Stimulated activated CD8-positive, alpha-beta memory T cell treated with anti-CD3 and anti-CD28 coated beads, Interleukin-15, amount 100 ng/mL, for 4 hours (primary cell): ENCODE measurements at places on chromosomes 7 and 10.

DNA sequence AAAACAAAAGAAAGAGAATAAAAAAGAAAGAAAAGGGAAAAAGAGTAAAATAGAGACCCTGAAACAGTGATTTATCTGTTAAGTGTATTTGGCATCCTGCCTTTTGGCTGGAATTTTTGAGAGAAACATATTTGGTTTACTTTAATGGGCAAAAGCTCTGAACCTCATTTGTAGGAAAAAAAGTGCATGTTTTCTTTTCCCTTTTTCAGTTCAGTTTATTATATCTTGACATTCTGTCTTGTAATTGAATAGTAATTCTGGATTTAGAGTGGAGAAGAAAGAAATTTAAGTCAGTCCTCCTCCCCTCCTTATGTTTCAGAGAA lies 69.5 kb downstream of the ARID5B start:
- no peak for DNase-seq

DNA sequence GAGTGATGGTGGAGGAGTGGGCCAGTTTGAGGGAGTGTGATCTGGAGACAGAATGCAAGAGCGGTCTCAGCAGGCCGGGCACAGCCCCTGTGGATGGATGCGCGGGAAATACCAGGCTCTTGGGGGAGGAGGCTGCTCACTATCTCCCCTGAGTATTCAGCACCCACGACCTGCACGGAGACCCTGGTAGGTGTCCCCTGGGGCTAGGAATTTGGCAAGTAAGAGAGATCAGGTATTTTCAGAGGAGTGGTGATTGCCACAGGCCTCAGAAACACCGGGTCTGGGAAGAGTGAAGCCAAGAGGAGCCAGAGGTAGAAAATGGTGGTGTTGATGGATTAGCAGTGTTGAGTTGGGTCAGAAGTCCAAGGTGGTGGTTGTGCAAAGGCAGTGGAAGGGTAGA lies 426.3 kb downstream of the PAXIP1 start:
- no peak for DNase-seq

DNA sequence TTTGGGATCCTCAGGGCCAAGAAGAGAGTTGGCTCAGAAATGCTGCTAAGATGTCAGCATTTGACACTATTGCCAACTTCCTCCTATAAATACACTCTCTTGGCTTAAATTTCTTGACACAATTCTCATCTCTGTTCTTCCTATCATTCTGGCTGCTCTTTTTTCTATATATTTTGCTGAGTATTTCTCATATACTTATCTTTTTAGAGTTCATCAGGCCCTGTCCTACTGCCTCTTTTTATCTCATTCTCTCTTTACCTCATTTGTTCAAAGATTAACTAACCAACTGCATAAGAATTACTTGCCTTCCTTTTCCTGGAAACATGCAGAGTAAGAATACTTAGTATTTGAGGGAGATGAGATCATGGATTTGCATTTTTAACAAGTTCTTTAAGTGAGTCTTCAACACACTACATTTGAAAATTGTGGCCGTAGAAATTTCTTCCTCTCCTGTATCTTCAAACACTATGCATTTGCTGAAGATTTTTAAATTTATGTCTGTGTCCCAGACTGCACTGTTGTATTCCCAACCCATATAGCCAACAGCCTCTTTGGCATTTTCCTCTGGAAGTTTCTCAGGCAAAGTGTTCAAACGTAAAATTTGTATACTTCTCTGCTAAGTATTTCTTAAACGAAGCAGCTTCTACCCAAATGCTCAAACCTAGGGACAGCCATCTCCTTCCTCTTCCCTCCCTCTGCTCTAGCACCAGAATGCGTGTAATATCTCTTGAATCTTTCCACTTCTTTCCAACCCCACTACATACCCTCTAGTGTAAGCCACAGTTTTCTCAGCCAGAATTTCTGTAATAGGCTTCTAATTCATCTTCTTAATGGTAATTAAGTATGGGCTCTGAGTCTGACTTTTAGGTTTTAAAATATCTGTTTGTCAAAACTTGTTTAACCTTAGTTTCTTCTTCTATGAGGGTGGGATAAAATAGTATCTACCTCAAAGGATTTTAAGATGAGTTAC lies 35.5 kb downstream of the ARL4A start:
- no peak for DNase-seq

DNA sequence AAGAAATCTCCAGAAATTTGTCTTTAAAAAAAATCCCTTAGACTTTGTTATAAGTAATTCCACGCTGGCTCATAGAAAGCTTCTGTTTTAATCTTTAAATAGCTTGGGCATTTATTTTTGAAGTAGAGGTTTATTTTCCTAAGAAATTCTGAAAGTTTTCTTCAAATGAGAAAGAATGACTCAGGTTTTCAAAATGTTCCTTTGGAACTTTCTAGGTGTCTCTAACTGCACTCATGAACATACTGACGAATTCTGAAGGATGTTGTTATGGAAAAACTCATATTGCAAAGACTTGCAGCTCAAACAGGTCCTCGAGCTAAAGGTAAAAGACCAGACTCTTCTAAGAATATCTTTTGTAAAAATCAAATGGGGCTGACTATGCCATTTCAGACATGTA lies 10.7 kb downstream of the DGKI start:
- DNase-seq: no peak

GRCh38 chr7:157617401-157617800 lies 280.6 kb downstream of the DNAJB6 start:
- DNase-seq: no peak

DNA sequence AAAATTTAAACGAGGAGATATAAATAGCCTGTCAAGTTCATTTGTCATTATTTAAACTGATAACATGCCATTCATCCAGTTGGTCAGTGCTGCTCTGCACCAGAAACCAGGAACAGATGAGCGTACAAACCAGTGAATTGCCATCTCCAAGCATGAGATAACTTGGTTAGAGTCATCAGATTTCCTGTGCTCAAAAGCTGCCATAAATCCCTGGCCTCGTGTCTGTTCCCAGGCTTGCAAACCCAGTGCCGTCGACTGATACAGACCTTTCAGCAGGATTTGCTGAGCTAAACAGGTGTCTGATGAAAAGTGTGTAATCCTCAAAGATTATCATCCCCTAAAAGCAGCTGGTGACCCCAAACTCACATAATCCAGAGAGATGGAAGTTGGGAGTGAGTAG lies 96.0 kb upstream of the SAMD8 start:
- DNase-seq: no peak

- DNase-seq: no peak
These were observed 26.8 kb upstream of the CALCR start for GRCh38 chr7:93601363-93601762.

- no peak for DNase-seq
These were observed 68.8 kb downstream of the OSBPL3 start for GRCh38 chr7:24911213-24911603.

GRCh38 chr7:70051726-70052125 lies 453.5 kb downstream of the AUTS2 start:
- DNase-seq: no peak

DNA sequence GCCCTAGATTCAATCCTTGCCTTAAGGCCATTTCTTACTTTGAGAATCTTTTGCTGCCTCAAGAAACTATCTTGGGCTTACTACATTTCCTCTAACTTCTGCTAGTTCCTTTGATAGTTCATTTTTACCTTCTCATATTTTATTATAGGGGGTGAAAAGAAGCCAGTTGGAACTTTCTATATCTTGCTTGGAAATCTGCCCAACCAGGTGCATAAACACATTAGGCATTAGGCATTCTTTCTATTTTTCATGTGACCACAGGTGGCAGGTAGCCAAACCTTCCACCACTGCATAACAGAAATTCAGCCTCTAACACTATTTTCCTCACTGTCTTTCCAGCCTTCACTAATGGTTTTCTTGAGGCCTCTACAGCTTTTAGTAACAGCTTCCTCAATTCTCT lies 300.0 kb upstream of the SP8 start:
- DNase-seq: no peak

- DNase-seq: no peak
These were observed 197.2 kb upstream of the SH2B2 start for GRCh38 chr7:102089175-102090098.

- DNase-seq: no peak
These were observed 68.8 kb downstream of the TMEM168 start for GRCh38 chr7:112721366-112721765.

- no peak for DNase-seq
These were observed 118.1 kb downstream of the SEMA3D start for GRCh38 chr7:85068799-85069198.

DNA sequence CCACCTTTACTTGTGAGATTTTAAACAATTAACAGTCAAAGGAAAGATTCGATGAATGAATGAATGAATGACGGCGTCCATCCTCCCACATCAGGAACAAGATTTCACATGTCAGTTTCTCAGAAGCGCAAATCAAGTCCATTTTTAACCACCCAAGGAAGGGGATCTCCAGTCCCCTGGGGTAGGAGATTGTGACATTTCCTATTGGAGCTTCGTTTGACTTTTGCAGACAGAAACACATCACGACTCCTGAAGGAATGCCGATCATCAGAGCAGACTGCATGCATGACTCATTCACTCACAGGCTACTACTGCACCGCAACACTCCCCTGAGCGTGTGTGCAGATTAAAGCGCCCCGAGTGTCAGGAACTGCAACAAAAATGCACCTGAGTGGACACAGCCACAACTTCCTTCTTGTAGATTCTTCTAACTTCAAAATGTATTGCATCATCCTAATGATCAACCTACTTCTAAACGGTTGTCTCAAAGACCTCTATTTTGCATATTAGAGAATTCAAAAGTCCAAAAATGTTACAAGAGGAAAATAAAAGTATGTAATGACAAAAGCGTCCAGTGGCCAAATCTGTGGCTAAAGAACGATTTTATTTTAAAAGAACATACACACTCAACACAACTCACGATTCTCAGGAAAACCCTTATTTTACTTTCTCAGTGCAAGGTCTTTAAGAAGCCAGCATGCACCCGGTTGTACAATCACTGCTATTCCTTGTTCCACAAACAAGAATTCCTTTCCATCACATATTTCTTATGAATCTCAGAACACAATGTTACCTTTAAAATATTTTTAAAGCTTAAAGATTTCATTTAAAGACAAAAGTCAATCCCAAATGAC lies 172.6 kb downstream of the FAM107B start:
- DNase-seq: no peak

DNA sequence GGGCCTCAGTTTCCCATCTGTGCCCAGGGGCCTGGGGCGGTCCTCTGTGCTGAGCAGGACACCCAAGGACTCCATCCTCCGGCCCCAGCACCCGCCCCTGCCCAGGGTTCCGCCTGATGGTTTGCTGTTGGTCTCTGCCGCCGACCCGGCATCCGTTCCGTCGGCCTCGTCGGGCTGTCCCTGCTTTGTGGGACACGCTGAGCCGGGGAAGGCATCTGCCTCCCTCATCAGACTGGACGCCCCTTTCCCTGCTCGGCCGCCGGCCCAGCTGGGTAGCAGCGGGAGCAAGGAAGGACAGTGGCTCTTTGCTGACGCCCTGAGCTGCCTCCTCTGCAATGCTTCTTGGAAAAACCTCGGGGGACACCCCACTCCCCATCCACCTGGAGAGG lies 39.5 kb downstream of the FAM20C start:
- no peak for DNase-seq

DNA sequence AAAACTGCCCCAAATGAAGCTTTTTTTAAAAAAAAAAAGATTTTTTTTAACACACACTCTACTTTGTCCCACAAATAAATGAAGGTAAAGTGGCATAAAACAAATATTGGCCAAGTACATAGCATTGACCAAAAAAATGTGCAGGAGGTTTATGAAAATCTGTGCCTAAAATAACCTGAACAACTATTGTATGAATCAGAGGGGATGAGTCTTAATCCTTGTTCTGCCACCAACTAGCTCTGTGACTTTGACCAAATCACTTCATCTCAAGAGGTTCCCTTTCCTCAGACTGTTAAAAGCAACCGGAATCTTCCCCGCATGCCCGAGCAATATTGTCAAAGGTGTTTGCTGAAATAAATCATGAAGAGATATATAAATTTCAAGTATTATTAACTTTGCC lies 150.4 kb upstream of the NEBL start:
- no peak for DNase-seq

- no peak for DNase-seq
These were observed 29.0 kb downstream of the GSTO2 start for GRCh38 chr10:104297697-104298660.

GRCh38 chr10:126857178-126857806 lies 47.9 kb upstream of the DOCK1 start:
- DNase-seq: no peak

- no peak for DNase-seq
These were observed 179.4 kb downstream of the PDE1C start for GRCh38 chr7:31890766-31891165.

DNA sequence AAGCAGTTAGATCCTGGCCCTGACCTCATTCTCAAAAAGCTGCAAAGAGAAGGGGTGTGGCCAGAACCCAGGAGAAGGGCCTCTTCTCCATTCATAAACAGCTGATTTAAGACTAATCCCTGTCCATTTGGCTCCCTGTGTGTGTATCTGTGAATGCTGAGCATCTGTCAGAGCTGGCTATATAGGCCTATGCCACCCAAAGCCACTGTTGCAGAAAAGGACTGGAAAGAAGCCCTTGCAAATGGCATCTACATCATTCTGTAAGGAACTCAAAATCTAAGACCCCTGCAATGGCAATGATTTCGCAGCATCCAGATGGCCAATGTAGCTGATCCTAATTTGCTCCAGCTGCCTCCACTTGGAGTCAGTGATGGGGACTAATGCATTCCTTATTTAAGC lies 384.5 kb downstream of the KCNMA1 start:
- DNase-seq: no peak

- DNase-seq: no peak
These were observed 53.7 kb downstream of the CACNA2D1 start for GRCh38 chr7:82389876-82390275.

DNA sequence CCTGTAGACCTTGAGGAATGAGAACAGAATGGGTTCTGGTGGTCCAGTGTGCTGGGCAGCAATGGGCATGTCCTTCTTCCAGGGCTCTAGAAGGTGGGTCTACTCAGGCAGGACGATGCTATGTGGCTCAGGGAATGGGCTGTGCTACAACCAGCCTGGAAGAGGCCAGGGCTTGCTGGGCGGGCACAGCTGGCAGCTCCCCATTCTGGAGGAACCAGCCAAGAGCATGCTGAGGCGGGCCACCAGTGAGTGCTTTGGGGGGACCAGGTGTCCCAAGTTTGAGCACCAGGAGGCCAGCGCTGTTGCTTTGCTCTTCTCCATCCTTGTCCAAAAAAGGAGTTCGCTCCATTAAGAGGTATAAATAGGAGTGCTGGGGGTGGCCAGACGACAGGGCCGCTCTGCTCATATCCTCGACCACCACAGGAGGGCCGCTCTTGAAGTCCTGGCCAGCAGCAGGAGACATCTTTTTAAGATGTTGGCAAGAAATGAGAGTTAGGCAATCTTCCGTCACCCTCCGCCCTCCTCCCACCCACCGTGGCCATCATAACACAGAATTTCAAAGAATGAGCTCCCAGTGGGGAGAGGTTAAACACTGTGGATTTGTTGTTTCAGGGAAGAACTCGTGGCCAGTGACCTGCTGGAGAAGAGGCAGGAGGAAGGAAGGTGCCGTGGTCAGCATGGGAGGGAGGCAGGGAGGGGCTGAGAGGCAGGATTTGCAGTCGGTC lies 141.3 kb downstream of the GRK5 start:
- no peak for DNase-seq

DNA sequence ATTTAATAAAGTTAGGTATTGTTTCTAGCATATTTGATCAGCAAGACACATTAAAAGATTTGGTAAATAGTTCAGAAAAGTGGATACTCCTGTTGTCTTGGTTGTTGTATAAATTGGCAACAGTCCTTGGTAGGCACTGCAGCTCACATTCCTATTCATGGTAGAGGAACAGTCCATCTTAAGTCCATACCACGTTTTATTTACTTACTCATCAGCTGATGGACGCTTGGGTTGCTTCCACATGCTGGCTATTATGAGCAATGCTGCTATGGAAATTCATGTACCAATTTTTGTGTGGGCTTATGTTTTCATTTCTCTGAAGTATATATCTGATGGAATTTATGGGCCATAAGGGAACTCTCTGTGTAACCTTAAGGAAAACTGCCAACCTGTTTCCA lies 43.3 kb downstream of the C10orf120 start:
- DNase-seq: no peak
